ENCODE measurements at places on chromosomes 2 and 18.

DNA sequence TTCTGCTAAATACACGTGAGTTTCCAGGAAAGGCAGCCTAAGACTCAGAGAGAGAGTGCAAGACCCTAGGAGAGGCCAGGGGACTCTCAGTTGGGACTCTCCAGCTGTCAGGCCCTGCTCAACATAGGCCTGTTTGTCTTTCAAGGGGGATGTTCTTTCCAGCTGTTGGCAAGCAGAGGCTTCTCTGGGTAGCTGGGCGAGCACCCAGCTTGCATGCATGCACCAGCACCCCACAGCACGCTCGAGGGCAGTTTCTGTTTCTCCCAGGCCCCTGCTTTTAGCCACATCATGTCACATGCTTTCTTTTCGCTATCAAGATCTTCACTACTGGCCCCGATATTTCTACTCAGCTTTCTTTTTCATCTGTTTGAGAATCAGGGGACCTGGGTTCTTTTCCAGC lies 479.3 kb upstream of the HS6ST1 start:
- no peak for DNase-seq

- DNase-seq, result no peak
Observed at GRCh38 chr2:66571918-66572317, 137.0 kb downstream of the MEIS1 start.

GRCh38 chr18:22469061-22469734 lies 51.5 kb upstream of the CTAGE1 start:
- no peak for DNase-seq

- DNase-seq, result no peak
Observed at GRCh38 chr18:47701134-47701533, 229.3 kb downstream of the SMAD2 start.

- no peak for DNase-seq
Observed at GRCh38 chr2:124165698-124166097, 140.6 kb downstream of the CNTNAP5 start.

DNA sequence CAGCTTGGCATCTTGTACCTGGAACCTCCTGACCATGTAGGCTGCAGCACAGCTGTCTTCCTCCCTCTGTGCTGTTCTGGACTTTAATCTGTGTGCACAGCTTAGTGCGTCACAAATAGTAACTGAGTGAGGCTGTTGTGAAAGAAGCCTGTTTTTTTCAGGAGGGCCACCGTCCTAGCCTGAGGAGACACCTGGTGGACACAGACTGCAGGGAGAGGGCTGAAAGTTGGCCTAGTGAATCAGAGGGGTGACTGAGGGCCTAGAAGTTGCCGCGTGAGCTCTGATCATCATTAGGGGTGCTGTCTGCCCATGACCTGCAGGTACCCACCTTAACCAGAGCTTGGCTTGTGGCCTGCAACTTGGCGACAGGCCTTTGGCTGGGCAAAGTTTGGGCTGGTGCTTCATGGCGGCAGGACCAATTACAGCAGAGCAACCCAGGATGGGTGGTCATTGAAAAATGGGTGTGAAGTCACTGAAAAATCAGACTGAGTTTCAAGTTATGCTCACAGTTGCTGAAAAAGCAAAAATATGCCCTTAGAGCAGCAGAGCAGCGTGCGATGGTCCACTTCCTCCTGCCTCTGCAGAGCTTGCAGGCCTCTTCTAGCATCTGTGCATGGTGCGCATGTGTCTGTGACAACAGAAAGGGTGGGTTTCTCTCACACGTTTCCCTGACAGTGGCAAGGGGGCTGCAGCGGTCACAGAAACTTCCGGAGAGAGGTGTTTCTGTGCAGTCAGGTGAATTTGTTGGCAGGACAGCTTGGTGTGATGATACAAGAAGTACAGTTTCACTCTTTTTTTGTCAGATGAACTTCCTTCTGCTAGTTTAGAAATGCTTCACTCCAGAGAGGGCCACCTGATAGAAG lies 9.6 kb downstream of the GDF7 start:
- DNase-seq, result no peak

DNA sequence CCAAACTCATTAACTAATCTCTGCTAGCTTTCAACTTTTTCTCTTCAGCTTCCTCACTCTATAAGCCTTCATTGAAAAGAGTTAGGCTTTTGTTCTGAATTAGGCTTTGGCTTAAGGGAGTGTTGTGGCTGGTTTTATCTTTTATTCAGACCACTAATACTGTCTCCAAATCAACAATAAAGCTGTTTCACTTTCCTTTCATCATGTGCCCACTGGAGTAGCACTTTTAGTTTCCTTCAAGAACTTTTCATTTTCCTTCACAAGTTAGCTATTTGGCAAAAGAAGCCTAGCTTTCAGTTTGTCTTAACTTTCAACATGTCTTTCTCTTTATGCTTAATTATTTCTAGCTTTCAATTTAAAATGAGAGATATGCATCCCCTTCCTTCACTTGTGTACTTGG lies 271.7 kb upstream of the FSIP2 start:
- DNase-seq, result no peak

DNA sequence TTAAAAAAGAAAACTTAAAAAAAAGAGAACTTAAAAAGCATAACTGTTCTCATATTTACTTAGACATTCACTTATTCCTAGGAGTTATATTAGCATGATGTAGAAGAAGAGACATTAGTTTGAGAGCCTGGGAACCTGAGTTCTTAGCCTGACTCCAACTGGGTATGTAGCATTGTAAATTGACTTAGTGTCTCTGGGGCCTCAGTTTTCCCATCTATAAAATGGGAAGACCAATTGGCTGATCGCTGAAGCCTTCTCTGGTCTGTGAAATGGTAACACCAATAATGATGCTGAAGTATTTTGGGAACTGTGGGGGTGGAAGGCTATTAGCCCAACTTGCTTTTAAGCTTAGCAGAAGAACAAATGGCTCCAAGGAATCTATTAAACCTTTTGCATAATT lies 55.9 kb downstream of the CABLES1 start:
- DNase-seq, result no peak

GRCh38 chr2:156918410-156918809 lies 339.1 kb upstream of the GALNT5 start:
- DNase-seq, result no peak

DNA sequence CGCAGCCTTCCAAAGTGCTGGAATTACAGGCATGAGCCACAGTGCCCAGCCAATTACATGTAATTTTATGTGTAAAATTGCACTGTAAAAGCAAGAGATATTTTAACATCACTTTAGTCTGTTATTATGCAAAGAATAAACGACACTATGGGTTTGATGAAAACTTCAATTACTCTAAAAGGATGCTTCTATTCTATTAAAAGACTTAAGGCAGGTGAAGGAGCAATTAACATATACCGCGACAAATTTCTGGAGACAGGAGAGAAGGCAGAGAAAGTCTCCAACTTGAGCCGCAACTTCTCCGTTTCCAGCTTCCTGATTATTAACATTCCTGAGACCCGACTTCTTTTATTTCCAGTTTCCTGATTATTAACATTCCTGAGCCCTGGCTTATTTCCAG lies 53.7 kb downstream of the FAM210A start:
- no peak for DNase-seq

GRCh38 chr2:11042841-11043240 lies 112.4 kb upstream of the SLC66A3 start:
- DNase-seq, result no peak

DNA sequence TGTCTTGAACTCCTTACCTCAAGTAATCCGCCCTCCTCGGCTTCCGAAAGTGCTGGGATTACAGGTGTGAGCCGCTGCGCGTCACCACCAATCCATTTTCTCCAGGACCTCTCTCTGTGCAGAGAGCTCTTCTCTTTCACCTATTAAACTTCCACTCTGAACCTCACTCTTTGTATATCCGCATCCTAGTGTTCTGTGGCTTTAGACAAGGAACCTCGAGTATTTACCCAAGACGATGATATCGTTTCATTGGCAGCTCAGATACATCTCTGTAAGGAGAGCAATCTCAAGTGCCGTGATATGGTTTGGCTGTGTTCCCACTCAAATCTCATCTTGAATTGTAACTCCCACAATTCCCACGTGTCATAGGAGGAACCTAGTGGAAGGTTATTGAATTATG lies 15.1 kb upstream of the WDR33 start:
- DNase-seq, result no peak

GRCh38 chr18:9323750-9324445 lies 10.7 kb upstream of the TWSG1 start:
- DNase-seq, result no peak

DNA sequence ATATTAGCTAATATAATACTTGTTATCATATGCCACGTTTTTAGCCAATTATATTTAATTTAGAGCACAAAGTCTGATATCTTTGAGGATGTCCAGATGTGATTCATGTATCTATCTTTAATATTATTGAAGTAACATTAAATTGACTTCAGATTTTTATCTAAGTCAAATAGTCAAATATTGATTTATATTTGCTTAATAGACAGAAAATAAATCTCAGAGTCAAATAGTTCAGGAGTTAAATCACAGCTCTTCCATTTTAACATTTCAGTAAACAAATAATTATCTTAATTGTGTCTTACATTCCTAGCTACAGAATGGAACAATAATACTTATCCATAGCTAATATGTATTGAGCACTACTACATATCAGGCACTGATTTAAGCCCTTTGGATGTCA lies 379.4 kb upstream of the UBE2E3 start:
- no peak for DNase-seq

GRCh38 chr2:197196541-197197180 lies 113.9 kb downstream of the ANKRD44 start:
- DNase-seq, result no peak

DNA sequence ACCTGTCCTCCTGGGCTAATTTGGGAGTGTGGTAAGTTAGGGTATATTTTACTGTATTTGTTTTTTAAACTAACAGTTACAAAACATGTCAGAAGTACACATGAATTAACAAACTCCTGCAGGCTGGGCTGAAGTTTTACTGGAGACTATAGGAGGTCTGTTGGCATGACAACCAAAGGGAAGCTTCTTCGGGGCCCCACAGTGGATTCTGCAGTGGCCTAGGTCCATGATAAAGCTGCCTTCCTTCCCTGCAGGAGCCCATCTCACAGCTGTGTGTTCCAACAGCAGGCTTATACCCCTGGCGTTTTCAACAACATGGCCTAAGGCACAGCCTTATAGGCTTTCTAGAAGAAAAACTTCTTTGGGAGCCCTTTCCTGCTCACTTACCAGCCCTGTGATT lies 128.0 kb upstream of the SETBP1 start:
- DNase-seq, result no peak

DNA sequence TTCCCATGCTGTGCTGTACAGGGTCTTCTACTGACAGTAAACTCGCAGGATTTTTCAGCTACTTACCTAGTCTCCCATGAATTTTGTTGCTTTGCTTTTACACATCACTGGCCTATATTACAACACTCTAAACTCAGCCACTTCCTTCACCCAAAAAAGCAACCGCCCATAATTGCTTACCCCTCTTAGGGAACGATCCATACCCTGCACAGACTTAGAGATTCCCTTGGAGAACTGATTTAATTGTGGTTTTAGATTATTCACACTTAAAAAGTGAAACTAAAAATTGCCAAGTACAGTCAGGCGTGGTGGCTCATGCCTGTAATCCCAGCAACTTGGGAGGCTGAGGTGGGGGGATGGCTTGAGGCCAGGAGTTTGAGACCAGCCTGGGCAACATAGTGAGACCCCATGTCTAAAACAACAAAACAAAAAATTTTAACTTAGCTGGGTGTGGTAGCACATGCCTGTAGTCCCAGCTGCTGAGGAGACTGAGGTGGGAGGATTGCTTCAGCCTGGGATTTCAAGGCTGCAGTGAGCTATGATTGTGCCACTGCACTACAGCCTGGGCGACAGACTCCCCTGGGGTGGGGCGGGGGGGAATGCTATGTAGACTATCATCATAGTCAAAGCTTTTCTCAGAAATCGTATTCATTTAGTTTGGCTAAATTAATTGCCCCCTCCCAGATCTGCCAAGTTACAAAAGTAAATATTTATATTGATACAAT lies 19.3 kb downstream of the MRPL30 start:
- DNase-seq, result no peak

DNA sequence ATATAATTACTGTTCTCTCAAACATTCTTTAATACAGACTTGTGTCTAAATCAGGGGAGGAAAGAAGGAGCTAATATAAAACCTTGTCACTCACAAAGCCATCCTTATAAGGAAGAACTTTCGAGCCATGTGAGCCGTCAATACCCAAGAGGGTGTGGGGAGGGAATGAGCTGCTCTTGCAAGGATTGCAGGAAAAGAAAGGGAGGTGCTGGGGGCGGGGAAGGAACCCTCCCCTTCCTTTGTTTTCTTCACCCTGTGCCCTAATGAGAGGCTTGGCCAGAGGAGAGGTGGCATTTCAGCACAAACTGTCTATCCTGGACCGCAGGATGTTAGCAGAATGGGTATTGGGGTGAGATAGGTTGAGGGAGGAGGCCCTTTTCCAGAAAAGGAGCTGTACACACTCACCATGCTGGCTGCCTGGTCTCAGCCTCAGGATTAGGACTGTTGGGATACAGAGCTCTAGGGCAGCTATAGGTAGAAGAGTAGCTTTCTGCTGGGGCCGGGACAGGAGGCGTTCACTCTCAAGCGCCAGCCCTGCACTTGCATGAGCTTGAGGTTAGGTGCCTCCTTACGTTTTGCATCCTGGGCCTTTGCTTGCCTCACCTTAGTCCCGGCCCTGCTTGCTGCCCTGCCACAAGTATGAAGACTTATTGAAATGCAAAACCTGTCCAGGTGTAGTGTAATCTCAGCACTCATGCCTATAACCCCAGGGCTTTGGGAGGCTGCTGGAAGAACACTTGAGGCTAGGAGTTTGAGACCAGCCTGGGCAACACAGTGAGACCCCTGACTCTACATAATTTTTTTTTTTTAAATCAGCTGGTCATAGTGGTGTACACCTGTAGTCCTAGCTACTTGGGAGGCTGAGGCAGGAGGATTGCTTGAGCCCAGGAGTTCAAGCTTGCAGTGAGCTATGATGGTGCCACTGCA lies 190.5 kb downstream of the LOXHD1 start:
- no peak for DNase-seq

DNA sequence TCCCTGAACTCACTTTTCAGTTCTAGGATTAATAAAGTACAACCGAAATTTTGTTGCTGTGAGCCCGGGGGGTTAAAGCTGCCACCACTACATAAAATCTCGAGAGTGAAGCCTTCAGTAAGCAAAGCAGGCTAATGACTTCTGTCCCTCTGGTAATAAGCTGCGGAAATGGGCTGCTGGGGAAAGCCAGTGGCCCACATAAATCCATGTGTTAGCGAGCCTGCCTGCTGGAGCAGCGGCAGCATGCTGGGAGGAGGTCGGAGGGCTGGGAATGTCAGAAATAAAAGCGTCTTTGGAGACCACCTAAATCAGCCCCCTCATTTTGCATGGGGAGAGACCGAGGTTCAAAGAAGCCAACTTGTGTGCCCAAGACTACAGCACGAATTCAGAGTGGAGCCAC lies 371.7 kb downstream of the TNS1 start:
- no peak for DNase-seq

- no peak for DNase-seq
Observed at GRCh38 chr2:65479524-65479923, 47.1 kb upstream of the SPRED2 start.

- no peak for DNase-seq
Observed at GRCh38 chr2:143312441-143312840, 183.2 kb downstream of the ARHGAP15 start.

DNA sequence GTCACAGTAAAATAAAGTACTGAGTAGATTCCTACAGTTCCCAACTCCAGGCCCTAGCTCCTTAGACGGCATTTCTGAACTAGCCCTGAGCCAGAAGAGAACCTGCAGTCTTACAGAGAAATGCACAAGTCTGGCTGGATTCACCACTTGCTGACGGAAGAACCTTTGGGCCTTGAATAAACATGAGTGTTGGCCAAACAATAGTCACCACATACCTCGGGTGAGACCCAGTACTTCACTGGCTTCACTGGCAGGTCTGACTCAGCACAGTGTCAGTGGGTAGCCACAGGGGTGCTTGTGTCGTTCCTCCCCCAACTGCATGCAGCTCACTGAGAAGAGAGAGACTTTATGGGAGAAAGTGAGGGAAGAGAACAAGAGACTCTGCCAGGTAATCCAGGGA lies 88.9 kb downstream of the TMEM185B start:
- DNase-seq, result no peak
